ENCODE measurements at places on chromosomes 6 and 20.

DNA sequence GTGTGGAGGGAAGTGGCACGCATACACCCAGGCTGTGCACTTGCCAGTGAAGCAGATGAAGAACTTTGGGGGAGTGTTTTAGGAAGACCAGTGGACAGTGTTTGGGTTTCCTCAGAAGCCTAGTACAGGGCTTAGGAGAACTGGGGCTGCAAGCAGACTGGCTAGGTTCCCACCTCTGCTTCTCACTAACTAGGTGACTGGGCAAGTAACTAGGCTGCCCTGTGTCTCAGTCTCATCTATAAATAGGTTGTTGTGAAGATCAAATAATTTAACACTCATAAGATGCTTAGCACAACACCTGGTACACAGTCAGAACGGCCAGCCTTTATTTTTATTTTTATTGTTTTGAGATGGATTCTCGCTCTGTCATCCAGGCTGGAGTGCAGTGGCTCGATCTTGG lies 312.1 kb downstream of the CDH26 start:
- no peak for DNase-seq

- no peak for DNase-seq
Measured at GRCh38 chr20:2918096-2919049, 45.1 kb downstream of the PTPRA start.

GRCh38 chr20:13515796-13516558 lies 122.8 kb downstream of the TASP1 start:
- no peak for DNase-seq

DNA sequence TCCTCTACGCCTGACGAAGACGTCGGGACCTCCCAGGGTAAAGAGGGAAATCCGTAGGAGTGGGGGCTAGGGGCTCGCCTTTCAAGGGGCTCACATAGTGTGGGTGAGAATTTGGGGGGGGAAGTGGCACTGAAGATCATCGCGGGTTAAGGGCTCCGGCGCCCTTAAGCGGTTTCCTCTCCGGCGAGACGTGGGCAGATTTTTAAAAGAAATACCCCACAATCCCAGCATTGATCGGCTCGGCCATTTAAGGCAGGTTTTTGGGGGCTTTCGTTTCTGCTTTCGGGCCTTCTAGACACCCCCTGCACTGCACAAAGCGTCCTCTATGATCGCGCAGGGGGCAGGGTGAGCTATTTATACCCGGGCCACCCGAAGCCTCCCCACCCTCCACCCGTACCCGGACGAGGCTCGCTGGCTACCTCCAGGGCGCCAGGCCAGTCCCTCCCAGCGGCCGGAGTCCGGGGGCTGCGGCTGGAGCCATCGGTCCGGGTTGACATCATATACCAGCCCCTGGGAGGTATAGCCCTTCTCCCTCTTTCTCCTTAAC lies 1.2 kb downstream of the NKX2-2 start:
- DNase-seq = no peak

- no peak for DNase-seq
Measured at GRCh38 chr20:56429941-56430340, 17.9 kb downstream of the CASS4 start.

DNA sequence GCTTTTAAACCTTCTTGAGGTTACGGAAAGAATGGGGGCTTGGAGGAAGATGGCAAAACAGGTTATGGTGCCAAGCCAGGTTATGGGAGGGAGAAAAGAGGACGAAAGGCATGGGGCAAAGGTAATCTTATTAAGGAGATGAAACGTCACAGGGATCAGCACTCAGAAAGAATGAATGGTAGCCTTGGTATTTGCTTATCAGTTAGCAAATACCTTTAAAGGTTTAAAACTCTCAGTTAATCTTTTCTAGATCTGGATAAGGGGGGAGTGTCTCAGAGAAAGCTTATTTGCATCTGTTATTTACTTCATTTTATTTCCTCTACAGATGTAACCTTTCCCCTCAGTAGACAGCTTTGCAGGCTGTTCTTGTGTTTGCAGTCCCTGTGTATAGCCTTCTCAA lies 55.5 kb upstream of the EEF1E1 start:
- no peak for DNase-seq

- no peak for DNase-seq
Measured at GRCh38 chr6:79042799-79043126, 35.3 kb downstream of the PHIP start.

Measured in AML-193 (cell line).